Psoas muscle (tissue), 8 donors: ENCODE measurements at places on chromosomes 6 and 20. TPM values are rescaled to one million over a fixed set of nuclear protein-coding genes. Genes with fewer than 3 reads are reported as not detected.
A peak's percentile ranks its signal among the peaks of the same experiment; 100 is the strongest.

The SLC17A1 gene
- not detected for total RNA-seq

The SYCP2L gene
- total RNA-seq, result not detected

The PDSS2 gene
- 10.3 TPM for total RNA-seq

DNA sequence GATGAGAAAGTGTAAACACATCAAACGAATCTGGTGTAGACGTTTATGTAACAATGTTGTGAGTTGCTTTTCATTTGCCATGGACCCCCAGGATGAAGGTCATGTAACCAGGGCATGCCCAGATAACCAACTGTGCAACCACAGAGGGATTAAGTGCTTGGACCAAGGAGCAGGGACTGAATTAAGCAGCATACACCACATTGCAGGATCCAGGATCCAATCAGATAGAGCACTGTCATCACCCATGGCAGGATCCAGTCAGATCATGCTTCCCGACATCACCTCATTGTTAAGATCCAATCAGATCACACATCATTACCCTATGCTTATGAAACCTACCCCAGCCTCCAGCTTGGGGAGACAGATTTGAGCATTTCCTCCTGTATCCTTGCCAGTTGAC, 74.3 kb upstream of the RCAN2 start:
- no peaks in the 10 kb centered on the region for H3K36me3 ChIP-seq
- H3K27me3 ChIP-seq, result no peaks in the 10 kb centered on the region
- no peak for DNase-seq
- no peak overlapping the region for H3K4me3 ChIP-seq

The SYS1 gene
- 28.3 TPM for total RNA-seq

The CD93 gene
- total RNA-seq, result 35.7 TPM

DNA sequence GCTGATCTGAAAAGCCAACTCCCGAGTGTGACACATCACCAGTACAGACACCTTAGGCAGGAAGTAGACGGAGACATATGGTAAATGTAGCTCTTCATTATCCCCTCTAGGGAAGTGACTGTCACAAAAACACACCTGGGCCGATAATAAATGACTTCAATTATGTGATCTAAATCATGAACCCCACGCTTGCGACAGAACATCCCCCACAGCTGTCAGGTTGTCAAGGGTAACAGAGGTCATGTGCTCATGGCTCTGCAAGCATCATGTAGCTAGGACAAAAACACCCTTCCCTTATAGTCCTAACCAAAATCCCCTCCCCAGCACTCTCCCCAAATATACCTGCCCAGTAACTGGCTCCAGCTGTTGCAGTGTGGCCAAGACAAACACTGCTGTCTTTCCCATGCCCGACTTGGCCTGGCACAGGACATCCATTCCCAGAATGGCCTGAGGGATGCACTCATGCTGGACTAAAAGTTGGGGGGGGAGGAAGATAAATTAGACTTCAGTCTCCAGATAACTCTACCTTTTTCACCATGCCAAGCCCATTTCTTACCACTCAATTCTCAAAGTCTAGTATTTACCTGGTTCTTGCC, 2.9 kb downstream of the DDX39B start:
- DNase-seq, result no peak
- H3K27me3 ChIP-seq, result no peaks in the 10 kb centered on the region
- peaks cover 29% of the 10 kb centered on the region for H3K4me1 ChIP-seq

GRCh38 chr6:156554160-156554559, 223.0 kb upstream of the ARID1B start:
- H3K27me3 ChIP-seq, result no peaks in the 10 kb centered on the region
- H3K27ac ChIP-seq, result no peak overlapping the region
- H3K4me3 ChIP-seq, result no peak overlapping the region
- no peaks in the 10 kb centered on the region for H3K4me1 ChIP-seq
- no peaks in the 10 kb centered on the region for H3K36me3 ChIP-seq
- DNase-seq, result no peak

The CST11 gene
- total RNA-seq, result not detected

The HEY2 gene
- total RNA-seq, result 9.7 TPM

GRCh38 chr6:170152124-170152926, 138.6 kb downstream of the DLL1 start:
- H3K4me3 ChIP-seq, result peak overlapping the region; percentile 12
- H3K4me1 ChIP-seq, result peaks cover 19% of the 10 kb centered on the region
- no peaks in the 10 kb centered on the region for H3K36me3 ChIP-seq
- peak; percentile 61 for DNase-seq

DNA sequence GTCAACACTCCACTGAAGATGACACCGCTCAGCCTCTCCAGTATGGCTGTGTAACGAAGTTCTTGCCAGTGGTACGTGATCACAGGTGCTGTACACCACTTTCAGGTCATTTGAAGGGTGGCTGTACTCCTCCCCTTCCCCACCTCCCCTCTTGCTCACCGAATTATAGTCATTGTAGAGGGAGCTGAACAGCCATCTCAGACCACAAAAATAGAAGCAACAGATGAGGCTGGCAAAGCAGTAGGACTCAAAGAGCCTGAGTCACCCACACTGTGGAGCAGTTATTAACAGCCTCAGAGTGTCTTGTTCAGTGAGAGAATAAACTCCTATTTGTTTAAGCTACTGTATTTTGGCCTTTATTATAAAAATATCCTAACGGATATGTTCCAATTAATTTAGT, 192.5 kb upstream of the MCHR2 start:
- no peak overlapping the region for H3K4me3 ChIP-seq
- peak overlapping the region; percentile 62 for H3K27ac ChIP-seq
- DNase-seq, result no peak
- H3K4me1 ChIP-seq, result no peaks in the 10 kb centered on the region
- H3K36me3 ChIP-seq, result no peaks in the 10 kb centered on the region

DNA sequence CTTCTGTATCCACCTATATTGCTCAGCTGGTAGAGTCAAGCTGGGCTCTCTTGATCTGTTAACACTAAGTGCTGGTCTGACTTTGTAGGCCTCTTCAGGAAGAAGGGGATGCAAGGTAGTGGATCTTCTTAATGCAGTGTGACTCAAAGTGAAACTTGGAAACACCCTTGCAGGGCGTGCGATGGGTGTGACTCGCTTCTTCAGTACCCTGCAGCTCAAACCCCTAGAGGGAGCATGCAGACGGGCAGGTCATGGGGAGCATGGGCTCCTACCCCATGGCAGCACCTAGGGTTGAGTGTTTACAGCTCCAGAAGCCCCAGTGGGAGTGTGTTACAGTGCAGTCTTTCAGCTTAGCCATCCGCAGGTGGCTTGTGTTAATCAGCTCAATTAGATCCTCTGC, 757 bp upstream of the SAMD3 start:
- no peaks in the 10 kb centered on the region for H3K27me3 ChIP-seq
- DNase-seq, result no peak
- no peak overlapping the region for H3K27ac ChIP-seq
- H3K4me3 ChIP-seq, result no peak overlapping the region
- no peaks in the 10 kb centered on the region for H3K36me3 ChIP-seq

The ADGB gene
- not detected for total RNA-seq

DNA sequence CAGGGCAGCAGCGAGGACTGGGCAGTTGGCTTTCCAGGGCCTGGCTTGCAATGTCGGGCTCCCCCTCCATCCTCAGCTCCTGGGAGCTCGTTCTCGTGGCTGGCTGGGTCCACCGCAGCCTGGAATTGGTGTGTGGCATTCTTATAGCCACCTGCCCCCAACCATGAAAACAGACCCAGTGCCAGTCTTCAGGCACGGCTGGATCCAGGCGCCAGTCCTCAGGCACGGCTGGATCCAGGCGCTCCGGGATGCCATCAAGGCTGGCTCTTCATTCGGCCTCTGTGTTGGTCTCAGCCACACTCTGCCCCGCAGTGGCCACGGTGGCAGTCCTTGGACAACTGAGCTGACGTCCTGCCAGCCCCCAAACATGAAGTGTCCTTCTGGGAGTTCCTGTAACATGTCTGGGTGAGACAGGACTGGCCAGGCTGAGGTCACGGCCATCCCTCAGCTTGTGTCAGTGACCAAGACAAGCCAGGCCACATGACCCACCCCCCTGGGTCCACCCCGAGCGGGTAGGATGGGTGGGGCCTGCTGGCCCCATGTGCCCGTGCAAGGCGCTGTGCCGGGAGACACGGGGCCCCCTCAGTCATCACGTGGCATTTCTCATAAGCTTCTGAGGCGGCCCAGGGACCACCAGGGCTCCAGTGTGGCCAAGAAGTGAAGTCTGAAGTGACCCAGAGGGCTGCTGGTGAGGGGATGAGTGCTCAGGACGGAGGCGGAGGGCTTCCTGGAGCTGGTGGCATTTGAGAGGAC, 99.0 kb downstream of the TAF4 start:
- DNase-seq, result no peak
- H3K27me3 ChIP-seq, result peaks cover 5% of the 10 kb centered on the region
- H3K4me3 ChIP-seq, result no peak overlapping the region
- H3K36me3 ChIP-seq, result no peaks in the 10 kb centered on the region
- no peak overlapping the region for H3K27ac ChIP-seq

DNA sequence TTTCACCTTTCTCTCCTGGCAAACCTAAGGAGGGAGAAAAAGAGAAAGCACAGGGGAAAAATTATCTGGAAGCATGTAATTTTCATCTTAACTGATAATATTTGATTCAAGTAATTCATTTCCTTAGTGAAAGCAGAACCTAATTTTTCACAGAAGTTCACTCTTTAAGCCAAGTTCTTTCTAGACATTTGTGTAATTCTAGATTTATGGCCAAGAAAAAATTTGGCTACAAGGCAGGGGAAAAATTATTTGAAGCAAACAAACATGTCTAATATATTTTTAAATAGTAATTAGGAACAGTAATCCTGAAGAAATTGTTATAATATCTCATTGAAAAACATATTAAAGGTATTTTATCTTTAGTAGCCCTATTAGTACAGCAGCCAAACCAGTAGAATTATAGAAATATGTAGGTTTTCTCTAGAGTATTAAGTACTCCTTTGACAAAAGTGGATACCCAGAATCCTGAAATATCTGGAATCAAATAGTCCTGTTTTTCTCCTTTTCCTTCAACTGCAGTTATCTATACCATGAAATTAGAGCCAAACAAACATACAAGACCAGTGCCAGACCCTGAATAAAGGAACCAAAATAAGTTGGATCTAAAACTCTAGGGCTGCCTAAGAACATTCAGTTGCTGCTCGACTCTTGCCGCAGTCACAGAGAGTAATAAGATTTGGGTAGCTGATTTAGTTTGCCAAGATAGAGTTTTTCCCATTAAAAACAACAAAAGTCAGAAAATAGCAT, 116.5 kb downstream of the COL12A1 start:
- no peak overlapping the region for H3K4me3 ChIP-seq
- H3K4me1 ChIP-seq, result no peaks in the 10 kb centered on the region
- H3K27ac ChIP-seq, result no peak overlapping the region
- no peaks in the 10 kb centered on the region for H3K27me3 ChIP-seq

DNA sequence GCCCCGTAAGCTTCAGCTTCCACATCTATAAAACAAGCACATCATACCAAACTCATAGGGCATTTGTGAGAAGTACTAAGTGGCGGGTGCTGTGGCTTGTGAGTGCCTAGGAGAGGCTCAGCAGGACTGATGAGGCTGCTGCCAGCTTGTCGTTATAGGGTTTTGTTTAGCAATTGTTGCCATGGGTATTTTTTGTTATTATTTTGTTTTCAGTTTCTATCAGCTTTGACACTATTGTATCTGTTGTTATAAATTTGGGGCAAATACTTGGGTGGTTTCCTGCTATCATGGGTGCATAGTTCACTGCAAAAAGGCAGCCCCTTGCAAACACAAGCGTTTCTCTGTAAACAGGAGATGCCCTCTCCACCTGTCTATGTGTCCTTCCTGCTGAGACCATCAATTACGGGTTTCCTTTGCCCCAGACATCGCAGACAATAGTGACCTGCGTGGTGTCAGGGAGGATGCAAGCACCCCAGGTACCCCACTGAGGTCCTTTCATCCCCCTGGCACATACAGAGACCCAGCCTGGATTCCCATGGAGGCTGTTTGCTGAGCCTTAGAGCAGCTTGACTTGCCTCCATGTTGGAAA, 3.1 kb upstream of the CCDC167 start:
- H3K36me3 ChIP-seq, result no peaks in the 10 kb centered on the region
- no peaks in the 10 kb centered on the region for H3K4me1 ChIP-seq
- DNase-seq, result no peak
